ENCODE measurements at places on chromosomes 16 and 17. TPM values are rescaled to one million over a fixed set of nuclear protein-coding genes. Genes with fewer than 3 reads are reported as not detected.

FAM117A gene
- 1.2 TPM for total RNA-seq

ZNF597 gene
- 1.1 TPM for total RNA-seq

MAPT gene
- 2.1 TPM for total RNA-seq

KLHL11 gene
- total RNA-seq: 2.7 TPM

ARSG gene
- 1.6 TPM for total RNA-seq

SOCS7 gene
- total RNA-seq: 15.2 TPM

CENPT gene
- 29.4 TPM for total RNA-seq

TBC1D3H gene
- total RNA-seq: not detected

Measured in A549 treated with CORT108297 at 1 μM for 4 hours (cell line).